ENCODE measurements at places on chromosomes 16 and 17.

- no peak for DNase-seq
Measured at GRCh38 chr17:61187038-61187437, 212.6 kb upstream of the TBX2 start.

DNA sequence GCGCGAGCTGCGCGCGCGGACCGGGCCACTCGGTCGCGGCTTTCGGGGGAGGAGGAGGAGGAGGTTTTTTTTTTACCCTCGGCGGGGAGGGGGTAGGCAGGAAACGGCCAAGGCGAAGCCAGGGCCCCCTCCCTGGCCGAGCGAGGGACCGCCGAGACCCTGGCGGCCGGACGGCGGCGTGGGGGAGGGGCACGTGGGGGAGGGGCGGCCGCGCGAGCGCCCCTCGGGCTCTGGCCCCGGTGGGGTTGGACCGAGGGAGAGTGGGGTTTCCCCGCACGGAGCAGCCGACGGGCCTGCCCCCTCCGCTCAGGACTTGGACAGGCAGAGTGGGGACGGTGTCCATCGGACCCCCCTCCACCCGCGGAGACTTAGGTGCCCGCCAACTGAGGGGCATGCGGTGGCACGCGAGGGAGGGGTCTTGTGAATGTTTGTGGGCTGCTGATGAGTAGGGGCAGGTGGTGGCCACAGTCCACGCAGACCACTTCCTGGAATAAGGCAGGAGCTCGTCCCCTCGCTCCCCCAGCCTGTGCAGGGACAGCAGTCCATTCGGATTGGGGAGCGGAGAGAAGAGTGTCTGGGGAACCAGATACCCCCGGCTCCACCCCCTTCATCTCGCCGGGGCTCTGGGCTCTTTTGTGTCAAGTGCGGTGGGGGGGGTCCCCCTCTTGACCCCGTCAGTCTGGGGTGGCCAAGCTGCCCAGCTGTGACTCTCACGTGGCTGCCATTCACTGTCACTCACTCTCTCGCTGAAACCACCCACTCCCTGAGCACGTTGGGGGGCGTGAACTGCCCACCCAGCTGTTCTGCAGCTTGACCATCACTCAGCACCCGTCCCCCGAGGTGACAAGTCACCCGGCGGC lies 3.0 kb upstream of the CHD3 start:
- peak; percentile 86 for DNase-seq

DNA sequence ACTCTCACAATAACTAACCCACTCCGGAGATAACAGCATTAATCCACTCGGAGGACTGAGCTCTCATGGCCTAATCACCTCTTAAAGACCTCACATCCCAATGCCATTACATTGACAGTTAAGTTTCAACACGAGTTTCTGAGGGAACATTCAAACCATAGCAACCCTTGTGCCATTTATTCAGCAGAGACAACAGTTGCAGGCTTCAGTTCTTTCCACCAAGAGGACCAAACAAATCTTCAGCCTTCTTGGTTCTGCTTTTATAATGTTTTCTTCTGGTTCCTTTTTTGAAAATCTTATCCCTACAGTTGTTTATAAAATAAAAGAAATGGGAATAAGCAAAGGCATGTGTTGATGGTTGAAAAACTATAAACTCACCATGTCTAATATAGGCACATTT lies 2.1 kb upstream of the CD300E start:
- no peak for DNase-seq

DNA sequence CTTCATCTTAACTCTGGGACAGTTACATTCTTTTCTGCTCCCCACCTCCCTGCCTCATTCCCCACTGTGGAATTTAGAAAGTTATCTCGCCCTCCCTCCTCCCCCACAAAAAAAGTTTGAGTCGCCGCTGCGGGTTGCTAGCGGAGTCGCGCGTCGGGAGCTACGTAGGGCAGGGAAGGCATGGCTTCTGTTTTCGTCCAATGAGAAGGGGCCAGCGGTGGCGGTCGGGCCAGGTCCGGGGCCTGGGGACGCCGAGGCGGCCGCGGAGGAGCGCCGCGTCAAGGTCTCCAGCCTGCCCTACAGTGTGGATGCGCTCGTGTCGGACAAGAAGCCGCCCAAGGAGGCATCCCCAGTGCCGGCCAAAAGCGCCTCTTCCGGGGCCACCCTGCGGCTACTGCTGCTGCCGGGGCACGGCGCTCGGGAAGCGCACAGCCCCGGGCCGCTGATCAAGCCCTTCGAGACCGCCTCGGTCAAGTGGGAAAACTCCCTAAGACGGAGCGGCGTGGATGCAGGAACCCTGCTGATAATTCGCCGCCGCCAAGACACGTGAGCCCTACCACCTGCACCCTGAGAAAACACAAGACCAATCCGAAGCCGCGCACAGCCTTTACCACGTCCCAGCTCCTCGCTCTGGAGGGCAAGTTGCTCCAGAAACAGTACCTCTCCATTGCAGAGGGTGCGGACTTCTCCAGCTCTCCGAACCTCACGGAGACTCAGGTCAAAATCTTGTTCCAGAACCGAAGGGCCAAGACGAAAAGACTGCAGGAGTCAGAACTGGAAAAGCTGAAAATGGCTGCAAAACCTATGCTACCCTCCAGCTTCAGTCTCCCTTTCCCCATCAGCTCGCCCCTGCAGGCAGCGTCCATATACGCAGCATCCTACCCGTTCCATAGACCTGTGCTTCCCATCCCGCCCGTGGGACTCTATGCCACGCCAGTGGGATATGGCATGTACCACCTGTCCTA lies 8.9 kb downstream of the OR4D1 start:
- peak; percentile 88 for DNase-seq

DNA sequence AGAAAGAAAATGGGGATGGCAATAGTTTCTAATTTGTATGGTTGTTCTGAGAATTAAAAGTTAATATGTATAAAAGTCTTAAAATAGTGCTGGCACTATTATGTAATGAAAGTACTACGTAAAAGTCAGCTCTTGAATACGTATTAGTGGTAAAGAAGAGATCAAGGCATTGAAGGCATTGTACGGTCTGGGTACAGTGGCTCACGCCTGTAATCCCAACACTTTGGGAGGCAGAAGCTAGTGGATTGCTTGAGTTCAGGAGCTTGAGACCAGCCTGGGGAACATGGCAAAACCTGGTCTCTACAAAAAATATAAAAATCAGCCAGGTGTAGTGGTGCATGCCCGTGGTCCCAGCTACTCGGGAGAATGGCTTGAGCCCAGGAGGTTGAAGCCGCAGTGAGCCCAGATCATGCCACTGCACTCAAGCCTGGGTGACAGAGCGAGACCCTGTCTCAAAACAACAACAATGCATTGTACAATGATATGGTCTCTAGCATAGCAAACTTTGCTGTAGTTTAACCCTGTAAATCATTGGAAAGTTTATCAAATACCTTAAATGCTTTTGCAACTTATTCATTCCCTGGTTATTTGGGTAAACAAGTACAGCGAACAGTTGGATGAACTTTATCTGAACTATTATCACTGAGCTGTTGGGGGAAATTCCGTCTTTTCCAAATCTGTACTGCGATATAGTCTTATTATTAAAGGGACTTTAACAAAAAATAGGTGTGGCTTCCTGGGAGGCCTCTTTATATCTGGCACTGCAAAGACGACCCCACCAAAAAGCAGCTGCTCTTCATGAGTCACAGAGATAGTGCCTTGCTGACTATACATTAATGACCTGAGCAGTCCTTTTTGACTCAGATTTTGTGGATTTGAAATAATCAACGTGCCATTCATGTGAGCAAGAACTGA lies 73.6 kb downstream of the GPRC5B start:
- DNase-seq, result no peak

DNA sequence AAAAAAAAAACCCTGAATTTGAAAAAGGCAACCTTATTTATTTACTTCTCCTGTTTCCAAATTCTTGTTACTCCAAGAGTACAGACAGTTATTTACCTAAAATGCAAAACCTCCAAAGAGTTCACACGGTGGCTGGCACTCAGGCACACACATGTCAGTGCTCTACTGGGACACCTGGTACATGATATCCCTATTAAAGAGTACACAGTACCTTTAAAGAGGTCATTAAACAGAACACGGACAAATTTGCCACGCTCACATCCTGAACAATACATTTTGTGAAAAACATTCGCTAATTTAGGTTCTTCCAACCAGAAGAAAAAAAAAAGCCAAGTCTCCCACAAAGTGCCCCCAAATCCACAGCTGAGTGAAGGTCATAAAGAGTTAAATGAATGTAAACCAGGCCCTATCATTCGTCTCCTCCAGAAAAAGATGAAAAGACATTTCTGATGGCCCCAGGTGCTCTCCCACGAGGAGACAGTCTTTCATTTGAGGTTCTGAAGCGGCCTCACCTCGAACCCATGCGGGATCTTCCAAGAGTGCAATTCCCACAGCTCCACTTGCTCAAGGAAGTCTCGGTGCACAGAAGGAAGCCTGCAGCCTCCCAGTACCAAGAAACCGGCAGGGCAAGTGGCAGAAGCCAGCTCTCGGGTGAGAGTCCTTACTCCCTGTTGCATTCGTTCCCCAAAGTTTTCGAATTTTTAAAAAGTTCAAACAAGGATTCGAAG lies 993 bp downstream of the ERN1 start:
- peak; percentile 50 for DNase-seq

GRCh38 chr17:59838052-59838916 lies 54.5 kb downstream of the TUBD1 start:
- DNase-seq, result no peak

DNA sequence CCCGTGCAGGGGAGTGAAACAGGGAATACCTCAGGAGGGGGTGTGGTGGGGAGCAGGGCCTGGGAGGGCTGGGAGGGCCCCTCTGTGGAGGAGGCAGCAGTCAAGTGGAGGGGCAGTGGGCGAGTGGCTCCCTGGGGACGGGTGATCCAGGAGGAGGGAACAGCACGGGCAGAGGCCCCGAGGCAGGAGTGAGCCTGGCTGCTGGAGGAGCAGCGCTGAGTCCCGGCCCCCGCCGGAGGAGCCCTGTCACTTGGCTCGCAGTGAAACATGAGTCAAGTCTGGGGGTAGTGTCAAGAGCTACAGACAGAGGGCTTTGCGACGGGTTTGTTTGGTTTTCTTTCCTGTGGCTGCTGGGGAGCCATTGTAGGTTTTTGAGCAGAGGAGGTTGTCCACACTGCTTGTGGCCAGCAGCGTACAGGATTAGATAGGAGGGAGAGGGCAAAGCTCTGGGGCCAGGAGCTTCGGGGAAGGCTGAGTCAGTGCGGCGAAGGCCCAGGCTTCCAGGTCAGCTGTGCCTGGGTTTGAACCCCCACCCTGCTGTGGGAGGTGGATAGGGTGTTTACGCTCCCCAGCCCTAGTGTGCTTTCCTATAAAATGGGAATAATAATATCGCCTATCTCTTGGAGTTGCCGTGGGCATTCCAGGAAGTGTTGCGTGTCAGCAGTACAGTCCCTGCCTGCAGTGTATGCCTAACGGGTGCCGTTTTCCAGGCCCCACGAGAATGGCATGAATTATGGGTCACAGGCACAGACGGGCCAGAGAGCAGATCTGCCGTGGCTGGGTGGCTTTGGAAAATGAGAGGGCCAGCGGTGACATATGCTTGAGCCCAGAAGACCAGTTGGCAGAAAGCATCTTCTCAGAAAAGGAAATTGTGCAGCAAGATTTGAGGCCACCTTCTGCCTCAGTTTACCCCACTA lies 115.9 kb upstream of the CIBAR2 start:
- no peak for DNase-seq

GRCh38 chr17:78232859-78233173 lies 1.4 kb downstream of the TMEM235 start:
- DNase-seq, result no peak

DNA sequence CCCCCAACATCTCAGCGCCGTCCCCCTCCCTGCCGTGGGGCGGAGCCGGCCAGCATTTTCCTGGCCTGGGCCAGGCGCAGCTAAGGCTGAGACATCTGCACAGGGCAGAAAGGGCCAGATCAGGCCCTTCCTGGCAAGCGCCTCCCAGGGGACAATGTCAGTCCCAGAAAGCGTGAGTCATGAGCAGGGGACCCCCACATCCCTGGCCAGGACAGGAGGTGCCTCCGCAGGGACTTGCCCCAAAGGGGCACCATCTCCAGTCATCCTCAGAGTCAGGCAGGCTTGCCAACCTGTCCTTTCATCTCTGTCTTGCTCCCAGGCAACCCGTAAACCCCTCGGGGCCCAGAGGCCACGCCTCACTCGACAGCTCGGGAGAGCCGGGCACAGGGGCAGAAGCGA lies 43.2 kb downstream of the SOCS1 start:
- DNase-seq, result no peak

- DNase-seq, result no peak
Measured at GRCh38 chr16:56682703-56683397, 580 bp downstream of the MT1X start.

- peak; percentile 98 for DNase-seq
Measured at GRCh38 chr16:77722309-77723107, at the start of gene NUDT7. Gene NUDT7, plus strand, starts transcription at chr16:77722514. Its CDS starts 69 bp downstream, at chr16:77722583.

DNA sequence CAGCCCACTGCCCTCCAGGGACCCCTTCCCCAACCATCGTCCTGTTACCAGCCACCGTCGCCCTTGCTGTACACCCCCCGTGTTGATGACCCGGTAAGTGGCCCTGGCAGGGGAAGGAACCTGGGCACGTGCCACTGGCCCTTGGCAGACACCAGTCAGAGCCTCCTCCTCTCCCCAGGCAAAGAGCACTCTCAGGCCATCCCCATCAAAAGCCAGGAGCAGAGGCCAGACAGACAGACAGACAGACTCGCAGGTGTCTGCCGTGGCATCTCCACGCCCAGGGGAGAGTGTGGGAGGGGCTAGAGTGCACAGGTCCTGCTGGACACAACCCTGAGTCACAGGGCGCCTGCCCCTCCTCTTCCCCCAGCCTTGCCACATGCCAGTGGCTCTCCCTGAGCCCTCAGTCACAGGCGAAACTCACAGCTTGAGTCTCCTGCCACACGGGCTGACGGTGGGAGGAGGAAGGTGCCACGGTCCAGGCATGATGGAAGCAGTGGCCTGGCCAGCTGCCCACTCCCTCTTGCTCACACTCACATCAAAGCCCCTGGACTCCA lies 7.8 kb downstream of the CLCN7 start:
- DNase-seq, result no peak

GRCh38 chr16:10561425-10561824 lies 19.0 kb downstream of the EMP2 start:
- no peak for DNase-seq

- peak; percentile 99 for DNase-seq
Measured at GRCh38 chr17:81683584-81684441, at the start of the genes ARL16 and HGS. Gene ARL16, minus strand, starts transcription at chr17:81683797. Its CDS starts 44 bp downstream, at chr17:81683753. Gene HGS, plus strand, starts transcription at chr17:81684011. Its CDS starts 56 bp downstream, at chr17:81684067.

GRCh38 chr17:57910462-57911420 lies 44.5 kb downstream of the CUEDC1 start:
- no peak for DNase-seq

All from hematopoietic multipotent progenitor cell treated with erythropoietin and hydrocortisone succinate and interleukin-3 and kit ligand, for 4 days (in vitro differentiated cells).